ENCODE measurements at places on chromosomes 6 and 20. TPM values are rescaled to one million over a fixed set of nuclear protein-coding genes. Genes with fewer than 3 reads are reported as not detected.
A peak's percentile ranks its signal among the peaks of the same experiment; 100 is the strongest.

Gene SAMD3
- not detected for total RNA-seq

Gene ATP9A
- total RNA-seq = 28.7 TPM

DNA sequence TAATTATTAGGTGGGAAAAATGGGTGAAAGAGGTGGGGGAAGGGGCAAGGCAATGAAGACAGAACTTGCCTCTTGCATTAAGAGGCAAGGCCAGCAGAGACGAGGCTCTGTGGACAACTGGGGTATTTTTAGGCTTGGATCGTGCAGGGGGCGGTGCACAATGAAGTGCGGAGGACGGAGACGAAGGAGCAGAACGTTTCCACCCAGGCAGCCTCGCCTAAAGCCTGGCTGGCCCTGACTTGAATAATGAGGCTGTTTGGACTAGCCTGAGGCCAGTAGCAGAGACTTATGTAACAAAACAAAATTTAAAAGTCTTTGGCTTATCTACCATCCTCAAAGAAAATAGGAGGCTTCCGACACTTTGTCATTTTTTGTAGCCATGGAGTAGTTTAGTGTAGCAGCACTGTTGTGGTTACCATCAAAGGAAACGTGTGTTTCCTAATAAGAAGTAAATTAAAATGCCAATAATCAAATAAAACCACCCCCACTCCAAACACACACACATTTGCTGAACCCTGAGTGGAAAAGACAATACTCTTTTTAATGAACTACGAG lies 370.0 kb upstream of the CNR1 start:
- no peak for DNase-seq

- no peak for DNase-seq
These were observed 17.2 kb upstream of the SH3BGRL2 start for GRCh38 chr6:79613912-79614311.

DNA sequence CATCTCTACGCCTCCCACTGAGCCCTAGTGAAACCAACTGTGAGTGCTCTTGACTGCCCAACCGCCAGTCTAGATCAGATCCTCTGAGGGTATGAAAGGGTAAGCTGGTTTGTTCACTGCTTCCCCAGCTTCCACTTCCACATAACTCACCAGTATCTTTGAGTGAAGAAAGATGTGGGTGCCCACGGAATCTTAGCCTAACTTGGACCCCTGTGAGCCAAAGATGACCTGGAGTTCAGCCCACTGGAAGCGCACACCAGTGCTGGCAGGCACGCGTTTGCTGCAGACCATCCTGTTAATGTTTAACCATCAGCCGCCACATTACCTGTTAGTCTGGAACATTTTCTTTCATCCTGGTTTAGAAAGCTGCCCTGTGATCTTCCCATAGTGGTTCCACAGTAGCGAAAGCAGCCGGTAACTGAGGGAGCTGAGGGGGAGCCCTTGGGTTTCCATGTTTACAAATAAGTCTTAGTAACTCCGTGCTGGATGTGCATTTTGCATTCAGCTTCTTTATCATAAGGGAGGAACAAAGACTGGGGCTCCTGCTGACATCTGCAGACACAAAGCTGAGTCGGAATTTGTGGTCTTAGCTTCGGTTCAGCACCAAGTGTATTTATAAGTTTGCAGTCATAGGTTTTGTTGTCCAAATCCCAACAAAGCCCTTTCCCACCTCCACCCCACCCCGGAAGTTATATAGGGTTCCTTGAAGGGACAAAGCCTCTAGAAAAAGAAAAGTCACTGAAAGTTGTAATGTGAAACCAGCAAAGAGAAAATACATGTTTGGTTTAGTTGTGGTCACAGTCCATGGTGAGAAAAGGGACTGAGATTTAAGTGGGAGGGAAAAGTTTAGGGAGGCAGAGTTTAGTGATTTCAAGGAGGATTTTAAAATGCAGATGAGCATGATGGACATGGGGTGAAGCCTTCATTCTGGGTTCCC lies 71.0 kb downstream of the SSR1 start:
- no peak for DNase-seq

DNA sequence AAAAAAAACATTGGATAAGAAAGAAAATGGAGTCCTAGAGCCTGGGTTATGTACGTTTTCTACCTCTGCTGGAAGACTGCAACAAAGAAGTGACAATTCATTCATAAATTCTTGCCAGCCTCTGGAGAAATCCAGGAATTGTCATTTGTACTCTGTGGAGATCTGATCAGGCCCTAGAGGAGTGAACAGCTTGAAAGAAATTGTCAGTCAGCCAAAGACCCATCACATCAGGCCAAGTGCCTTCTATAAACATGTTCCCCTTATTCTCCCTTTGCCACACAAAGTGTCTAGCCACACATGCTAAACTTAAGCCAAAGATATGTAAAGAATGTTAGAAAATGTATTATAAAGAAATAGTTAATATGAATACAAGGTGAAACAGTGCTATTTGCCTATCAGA lies 152.4 kb downstream of the ADAT2 start:
- no peak for DNase-seq

DNA sequence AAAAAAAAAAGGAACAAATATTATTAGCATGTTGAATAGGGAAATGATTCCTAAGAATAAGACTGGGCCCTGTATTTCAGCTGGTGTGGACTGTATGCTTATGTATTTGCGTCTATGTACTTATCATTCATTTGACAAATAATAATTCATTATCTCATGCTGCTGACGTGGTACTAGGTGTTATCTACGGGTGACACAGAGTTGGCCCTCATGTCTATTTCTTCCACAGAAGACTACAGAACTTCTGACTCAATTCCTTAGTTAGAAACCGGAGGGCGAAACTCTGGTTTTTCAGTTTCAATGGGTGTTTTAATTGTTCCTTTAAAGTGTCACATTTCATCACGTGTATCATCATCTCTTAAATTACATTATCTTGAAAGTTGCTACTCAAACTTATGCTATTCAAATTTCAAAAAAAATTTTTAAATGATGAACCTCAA lies 305.9 kb downstream of the CLIC5 start:
- DNase-seq = no peak

Gene C20orf144
- not detected for total RNA-seq

GRCh38 chr6:2209226-2209809 lies 36.1 kb downstream of the GMDS start:
- DNase-seq = peak; percentile 32

Gene COL9A1
- total RNA-seq = not detected

Gene ANKRD60
- not detected for total RNA-seq

Gene DSN1
- total RNA-seq = 14.8 TPM

GRCh38 chr6:21438986-21439352 lies 154.6 kb upstream of the SOX4 start:
- DNase-seq = no peak

DNA sequence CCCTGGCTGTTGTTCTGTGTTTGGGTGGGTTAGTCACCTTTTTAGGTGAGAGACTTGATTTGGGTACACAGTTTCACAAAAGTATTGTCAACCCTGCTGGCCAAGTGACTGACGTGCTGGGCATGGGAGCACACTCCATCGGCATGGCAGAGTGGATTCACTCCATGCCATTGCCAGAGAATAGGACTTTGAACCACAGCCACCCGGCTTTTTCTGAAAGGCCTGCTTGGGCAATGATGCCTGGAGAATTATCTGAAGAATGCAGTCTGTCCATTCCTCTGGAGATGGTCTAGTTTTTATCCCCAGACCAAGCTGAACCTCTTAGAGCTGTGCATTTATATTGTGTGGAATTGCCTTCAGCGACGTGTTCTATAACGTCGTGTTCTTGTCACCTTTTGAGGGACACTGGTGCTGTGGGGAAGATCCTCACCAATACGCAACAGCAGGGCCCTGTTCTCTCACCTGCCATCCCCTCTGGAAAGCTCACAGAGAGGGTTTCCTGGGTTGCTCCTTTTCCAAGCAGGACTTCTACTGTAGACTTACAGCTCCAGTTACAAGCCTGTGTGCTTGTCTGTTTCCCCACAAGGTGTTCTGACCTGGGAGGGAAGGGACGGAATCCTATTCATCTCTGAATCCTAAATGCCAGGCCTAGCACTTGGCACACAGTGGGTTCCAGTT lies 183.4 kb upstream of the AKAP12 start:
- no peak for DNase-seq

- DNase-seq = no peak
These were observed 19.1 kb downstream of the PCK1 start for GRCh38 chr20:57579898-57580447.

Gene FRK
- total RNA-seq = 6.9 TPM

Gene PLG
- total RNA-seq = not detected

GRCh38 chr6:4264601-4265000 lies 129.2 kb upstream of the ECI2 start:
- no peak for DNase-seq
